ENCODE measurements at places on chromosomes 6 and 20.

DNA sequence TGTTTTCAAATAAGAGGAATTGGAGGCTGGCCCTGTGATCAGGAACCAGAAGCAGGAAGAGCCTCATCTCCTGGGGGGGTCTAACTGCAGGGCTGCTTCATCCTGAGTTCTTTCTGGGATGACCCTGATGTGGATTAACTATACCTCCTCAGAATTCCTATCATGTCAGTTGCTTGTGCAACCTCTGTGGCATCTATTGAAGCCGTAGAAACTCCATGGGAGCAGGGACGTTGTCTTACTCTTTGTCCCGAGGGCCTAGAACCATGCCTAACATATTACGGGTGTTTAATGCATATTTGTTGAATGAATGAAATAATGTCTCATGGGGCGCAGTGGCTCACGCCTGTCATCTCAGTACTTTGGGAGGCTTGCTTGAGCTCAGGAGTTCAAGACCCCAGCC, 110.1 kb upstream of the AGPAT4 start:
- no peak for DNase-seq

GRCh38 chr20:37376791-37377190, 30.9 kb downstream of the SRC start:
- DNase-seq: no peak

DNA sequence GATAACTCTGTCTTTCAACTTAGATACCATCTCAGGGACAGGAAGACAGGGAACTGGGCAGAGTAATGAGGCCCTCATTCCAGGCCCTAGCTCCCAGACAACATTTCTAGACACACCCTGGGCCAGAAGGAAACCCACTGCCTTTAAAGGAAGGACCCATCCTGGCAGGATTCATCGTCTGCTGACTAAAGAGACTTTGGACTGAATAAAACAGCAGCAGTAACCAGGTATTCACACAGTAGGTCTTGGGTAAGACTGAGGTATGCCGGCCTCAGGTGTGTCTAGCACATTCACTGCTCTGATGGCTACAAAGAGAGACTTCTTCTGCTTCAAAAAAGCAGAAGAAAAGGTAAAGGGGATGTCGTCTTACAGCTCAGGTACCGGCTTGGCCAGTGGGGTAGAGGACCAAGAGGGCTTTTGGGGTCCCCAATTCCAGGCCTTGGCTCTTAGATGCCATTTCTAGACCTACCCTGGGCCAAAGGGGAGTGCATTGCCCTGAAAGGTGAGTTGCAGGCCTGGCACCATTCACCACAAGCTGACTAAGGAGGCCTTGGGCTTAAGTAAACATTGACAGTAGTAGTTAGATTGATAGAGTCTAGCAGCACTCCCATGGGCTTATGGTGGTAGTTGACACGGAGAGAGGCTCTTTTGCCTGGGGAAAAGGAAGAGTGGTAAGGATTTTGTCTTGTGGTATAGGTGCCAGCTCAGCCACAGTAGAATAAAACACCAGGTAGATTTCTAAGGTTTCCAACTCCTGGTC, 13.4 kb downstream of the SNX14 start:
- no peak for DNase-seq

DNA sequence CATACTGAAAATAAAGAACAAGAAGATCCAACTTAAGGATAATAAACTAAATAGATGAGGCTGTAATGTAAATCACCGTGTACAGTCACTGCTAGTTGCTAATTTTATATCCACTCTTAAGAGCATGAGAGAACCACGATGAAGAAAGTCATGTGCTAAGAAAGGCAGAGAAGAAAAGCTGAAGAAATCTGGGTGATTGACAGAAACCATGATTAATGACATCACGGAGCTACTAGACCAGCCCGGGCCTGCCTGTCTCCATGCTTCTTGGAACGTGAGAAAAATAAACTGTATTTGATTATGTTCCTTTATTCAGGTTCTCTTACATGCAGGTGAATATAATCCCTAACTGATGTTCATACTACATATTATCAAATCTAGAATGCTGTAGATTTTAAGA, 84.2 kb upstream of the E2F3 start:
- no peak for DNase-seq

DNA sequence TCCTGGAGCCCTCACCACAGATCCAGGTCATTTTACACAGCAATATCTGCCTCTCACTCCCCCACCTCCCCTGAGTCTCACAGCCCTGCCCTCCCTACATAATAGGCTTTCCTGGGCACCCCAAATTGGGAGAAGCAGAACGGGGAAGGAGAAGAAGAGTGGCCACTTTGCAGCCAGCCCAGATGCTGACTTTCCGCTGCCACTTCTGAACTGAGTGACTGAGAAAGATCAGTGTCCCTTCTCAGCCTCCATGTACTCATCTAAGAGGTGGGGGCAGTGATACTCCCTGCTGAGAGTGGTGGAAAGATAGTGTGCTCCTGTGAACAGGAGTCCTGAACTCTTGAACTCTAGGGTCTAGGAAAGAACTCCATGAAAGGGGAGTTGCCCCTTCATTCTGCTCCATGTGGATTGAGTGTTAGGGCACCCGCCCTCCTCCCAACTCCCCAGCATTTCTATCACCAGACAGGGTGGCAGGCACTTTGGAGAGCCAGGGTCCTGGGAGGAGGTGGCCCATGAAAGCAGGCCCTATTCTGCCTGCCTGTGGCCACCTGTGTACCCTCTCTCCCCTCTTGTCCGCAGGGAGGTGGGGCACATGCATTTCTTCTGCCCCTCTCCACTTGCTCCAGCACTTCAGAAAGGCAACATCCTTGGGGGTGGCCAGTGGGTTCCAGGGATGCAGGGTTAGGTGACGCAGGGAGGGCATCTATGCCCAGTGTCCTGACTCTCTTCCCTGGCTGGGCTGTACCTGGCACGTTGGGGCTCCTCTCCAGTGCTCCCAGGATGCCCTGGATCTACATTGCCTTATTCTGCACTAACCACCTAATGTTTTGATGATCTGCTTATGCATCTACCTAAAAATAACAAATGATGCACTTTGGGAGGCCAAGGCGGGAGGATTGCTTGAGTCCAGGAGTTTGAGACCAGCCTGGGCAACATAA, 38.3 kb upstream of the MRPS18A start:
- DNase-seq: no peak

- peak; percentile 98 for DNase-seq
Observed at GRCh38 chr6:170290296-170291128, at the start of gene DLL1. DLL1 (minus strand) TSS chr6:170291078; CDS start chr6:170290139, 939 bp downstream.

- DNase-seq: no peak
Observed at GRCh38 chr6:68233623-68234022, 401.5 kb upstream of the ADGRB3 start.

DNA sequence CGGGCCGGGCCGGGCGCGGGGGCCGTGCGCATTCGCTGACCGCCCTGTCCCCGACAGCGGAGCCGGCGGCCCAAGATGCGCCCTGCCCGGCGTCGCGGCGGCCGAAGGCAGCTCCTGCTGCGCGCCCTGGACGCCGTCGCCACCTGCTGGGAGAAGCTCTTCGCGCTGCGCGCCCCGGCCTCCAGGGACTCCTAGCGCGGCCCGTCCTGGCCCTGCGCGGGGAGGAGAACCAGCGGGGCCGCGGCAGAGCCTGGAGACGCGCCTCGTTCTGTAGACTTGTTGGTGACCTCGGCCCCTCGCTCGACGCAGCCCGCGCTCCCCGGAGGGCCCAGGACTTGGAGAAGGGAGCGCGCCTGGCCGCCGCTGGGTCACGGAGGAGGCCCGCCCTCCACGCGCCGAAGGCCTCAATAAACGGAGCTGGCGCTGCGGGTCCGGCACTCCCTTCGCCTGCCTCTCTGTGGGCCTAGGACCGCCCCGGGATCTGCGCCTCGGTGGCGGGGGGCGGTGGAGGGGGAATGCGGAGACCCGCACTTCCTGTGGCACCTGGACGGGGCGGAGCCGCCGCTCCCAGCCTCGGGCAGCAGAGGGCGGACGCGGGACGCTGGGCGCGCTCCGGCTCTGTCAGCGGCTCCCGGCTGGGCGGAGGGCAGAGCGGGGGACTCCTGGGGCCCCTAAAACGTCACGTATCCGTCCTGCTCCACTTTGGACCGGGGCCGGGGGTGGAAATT, 2.7 kb downstream of the C20orf204 start:
- DNase-seq: peak; percentile 36

GRCh38 chr6:132179955-132180354, 221.3 kb downstream of the MOXD1 start:
- no peak for DNase-seq

DNA sequence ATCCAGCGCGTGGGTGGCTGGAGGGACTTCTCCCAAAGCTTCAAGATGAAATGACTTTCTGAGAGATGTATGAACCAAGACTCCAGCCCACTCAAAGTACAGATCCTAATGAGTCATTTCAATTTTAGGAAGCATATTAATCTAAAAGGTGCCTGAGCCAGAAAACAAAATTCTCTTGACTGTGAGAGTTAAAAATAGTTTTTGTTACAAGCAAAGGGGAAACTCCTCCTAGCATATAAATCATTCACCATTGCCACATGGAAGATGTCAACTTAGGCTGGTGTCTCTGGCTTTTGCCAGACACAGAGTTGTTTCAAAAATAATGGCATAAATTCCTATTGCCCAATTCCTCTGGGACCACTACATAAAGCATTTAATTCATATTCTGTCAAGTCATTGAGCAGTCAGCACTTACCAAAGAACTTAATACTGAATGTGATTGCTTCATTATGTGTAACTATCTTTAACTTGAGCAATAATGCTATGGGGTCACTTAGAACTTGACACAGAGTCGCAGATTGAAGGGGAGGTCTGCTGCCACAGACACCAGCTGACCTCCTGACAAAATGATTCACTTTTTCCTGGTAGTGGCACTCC, 280.6 kb downstream of the SLC35F1 start:
- DNase-seq: no peak

DNA sequence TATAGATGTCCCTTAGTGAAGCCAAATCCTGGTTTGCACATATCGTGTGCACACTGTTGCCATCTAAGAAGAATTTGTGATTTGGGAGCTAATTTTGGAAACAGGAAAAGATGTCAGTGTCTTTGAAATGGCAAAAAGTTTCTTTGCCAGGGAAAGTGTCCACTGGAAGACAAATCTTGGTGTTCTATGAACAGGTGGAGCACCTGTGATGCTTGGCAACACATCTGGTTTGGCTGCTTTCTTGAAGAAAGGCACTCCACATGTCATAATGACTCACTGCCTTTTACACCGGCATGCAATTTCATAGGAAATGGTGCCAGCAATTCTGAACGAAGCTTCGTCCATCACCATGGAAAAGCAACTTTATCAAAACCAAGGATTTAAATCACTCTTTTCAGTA, 1040.0 kb upstream of the MAP3K7 start:
- no peak for DNase-seq

- DNase-seq: peak; percentile 13
Observed at GRCh38 chr20:35306931-35307517, 14.8 kb upstream of the FAM83C start.

DNA sequence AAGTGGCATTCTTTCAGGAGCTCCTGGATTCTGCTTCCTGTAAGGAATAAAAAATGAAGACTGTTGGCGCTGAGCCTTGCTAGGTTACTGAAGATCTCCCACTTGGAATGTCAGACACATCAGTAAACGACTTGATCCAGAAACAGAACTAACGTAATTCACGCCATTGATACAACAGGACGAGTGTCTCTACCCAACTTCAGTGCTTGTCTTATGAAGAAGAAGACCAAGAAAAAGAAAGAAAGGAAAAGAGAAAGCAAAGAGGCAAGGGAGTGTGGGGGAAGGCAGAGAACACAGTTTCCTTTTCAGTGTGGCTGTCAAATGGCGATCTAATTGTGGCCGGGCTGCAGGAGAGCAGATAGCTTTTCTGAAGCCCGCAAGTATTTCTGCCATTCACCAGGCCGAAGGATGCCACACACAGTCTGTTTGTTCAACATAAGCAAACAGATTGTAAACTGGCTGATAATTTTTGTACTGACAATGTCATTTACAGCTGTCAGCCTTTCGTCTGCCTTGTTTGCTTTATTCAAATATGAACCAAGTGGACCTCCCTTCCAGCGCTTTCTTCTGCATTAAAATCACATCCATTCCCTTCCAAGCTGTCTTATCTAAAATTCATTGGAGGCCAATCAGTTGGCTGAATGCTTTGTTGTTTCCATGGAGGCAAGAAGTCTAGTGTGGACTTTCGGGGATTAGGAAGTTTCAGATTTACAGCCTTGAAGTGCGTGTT, 180.6 kb downstream of the FOXA2 start:
- DNase-seq: peak; percentile 23

- no peak for DNase-seq
Observed at GRCh38 chr20:41182296-41183212, 45.2 kb downstream of the PLCG1 start.

GRCh38 chr6:144265061-144265357, 20.1 kb upstream of the UTRN start:
- no peak for DNase-seq

DNA sequence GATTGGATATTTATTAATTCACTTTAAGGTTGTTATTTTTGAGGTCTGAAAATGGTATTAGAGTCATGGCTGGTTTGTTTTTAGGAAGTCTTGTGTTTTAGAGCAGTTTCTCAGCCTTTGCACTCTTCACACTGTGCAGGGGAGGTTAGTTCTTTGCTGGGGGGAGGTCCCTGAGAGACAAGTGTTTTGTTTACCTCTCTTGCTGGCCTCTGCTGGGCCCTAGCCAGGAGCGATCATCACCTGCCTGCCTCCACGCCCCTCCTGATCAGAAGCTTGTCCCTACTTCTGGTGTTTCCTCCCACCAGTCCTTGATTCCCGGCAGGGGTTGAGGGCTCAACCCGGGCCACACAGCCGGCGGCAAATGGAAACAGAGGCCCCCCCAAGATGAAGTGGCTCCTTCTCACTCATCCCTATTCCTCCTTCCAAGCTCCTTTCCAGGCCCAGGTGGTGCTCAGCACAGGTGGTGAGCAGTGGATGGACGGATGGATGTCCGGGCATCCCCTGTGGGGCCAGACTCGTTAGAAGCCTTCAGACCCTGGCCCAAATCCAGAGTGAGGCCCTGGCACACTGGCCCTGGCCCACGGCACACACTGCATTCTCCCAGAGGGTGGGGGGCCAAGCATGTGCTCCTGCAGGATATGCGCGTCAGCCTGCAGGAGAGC, 51.3 kb downstream of the GRM4 start:
- no peak for DNase-seq

DNA sequence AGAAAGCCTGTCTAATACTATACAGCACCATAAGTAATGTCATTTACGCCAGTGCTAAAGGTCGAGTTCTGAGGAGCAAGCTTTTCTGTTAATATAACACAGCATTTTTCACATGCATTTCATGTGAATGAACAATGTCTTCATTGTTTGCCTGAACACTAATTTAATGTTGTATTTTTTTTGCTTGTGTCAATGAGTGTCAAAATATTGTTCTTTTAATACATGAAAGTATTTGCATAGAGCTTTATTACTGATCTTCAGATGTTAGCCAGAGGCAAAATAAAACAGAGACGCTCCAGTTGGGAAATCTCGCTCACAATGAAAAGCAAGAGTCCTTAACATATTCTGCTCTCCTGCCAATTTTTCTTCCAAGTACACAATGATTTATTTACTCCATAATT, 151.8 kb downstream of the FOXC1 start:
- DNase-seq: no peak

- peak; percentile 39 for DNase-seq
Observed at GRCh38 chr6:9140951-9141460, 705.7 kb upstream of the SLC35B3 start.

DNA sequence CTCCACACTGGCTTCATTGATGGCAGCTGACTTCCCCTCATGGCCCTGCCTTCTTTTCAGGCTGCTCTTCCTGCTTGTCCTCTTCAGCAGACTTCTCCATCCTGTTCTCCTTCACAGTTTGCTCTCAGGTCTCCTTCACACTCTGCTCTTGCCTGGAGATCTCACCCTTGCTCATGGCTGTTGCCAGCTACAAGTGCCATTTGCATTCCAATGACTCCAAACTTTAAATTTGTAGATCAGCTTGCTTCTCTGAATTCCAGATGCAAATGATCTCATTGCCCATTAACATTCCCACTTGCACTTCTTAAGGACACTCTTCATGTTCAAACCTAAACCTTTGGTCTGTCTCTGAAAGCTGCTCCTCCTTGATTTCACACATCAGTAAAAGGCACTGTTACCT, 343.0 kb downstream of the QKI start:
- no peak for DNase-seq

Measured in NCI-H774 (cell line).